Renal pelvis (tissue), 12 donors: ENCODE measurements at places on chromosomes 11 and 22.

DNA sequence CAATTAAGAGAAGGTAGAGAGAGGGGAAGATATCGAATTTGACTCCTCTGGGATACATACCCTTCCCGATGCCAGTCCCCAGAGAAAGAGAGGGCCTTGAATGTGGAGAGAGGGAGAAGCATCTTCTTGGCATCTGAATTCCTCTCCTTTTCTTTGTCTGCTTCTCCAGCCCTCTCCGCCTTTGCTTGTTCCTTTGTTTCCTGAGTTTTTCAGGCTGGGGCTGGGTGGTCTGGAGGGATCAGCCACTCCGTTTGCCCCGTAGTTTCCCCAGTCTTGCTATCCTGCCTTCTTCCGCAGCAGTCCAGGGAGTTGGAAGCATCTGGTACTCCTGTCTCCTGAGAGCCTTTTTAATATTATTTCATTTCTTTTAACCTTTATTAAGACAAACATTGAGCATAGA, 107.1 kb upstream of the CADM1 start:
- DNase-seq = no peak

GRCh38 chr11:79236541-79236971, 204.3 kb downstream of the TENM4 start:
- peak; percentile 75 for DNase-seq

DNA sequence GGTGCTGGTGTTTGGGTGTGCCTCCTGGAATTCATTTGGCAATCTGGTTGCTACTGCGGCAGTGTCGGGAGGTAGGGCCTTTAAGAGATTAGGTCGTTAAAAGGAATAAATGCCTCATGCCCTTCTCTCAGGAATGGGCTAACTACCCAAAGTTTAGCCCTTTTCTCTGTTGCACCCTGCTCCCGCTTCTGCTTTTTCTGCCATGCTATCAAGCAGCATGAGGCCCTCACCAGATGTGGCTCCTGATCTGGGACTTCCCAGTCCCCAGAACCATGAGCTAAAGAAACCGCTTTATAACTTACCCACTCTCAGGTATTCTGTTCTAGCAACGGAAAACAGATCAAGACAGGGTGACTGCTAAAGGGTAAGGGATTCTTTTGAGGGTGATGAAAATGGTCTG, 6.3 kb downstream of the EIF3D start:
- DNase-seq = no peak

DNA sequence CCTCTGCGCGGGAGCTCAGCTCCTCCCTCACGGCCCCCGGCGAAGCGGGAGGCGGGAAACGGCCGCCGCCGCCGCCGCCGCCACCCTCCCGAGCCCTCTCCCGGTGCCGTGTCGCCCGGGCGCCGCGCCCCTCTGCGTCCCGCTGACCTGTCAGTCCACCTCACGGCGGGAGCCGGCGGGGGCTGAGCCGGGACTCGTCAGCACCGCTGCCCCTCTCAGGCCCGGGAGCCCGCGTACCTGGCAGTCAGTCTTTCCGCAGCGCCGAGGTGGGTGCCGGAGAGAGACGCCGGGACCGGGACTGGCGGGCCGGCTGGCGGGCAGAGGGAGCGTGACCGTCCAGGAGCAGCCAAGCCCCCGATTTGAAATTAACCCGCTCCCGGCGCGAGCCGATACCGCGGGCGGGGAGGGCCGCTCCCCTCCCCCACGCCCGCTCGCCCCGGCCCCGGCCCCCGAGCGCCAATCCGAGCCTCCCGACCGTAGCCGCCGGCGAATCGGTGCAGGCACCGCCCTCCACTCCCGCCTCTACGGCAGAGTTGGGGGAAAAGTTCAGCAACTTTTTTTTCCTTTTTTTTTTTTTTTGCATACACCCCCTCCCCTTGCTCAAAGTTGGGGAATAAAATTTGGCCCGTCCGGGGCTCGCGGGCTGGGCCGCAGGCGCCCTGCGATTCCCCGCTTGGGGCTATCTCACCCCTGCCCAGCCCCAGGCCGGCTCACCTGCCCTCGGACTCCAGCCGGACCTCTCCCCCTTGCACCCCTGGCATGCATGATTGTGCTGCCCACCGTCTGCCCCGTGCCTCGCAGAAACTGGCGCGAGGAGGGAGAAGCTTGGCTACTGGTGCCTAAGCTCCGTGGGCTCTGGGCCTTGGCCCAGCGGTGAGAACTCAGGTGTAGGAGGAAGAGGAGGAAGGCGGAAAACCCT, 774 bp upstream of the E2F8 start:
- no peak for DNase-seq

DNA sequence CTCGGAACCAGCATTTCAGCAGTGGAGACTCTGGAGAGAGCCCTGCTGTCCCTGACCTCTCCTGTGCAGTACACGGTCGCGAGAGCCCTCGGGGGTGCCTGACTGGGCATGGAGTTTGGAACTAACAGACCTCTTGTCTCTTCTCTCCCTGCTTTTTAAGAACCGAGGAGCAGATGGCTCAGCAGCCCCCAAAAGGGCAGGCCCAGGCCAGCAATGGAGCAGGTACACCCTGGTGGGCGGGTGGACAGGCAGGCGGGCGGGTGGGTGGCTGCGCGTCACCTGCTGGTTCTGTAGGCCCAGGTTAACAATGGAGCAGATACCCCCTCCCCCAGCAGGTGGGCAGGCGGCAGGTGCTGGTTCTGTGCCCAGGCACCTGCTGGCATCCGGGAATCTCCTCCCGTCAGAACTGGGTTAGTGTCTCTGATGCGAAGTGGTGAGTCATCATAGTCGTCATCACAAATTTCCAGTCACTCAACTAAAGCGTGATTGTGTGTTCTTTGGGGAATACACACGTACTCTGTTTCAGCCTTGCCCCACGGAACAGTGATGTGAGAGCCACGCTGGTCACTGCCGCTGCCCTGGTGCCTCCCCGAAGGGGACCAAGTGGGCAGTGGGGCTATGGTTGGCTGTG, 41.1 kb downstream of the GRAMD4 start:
- DNase-seq = no peak

DNA sequence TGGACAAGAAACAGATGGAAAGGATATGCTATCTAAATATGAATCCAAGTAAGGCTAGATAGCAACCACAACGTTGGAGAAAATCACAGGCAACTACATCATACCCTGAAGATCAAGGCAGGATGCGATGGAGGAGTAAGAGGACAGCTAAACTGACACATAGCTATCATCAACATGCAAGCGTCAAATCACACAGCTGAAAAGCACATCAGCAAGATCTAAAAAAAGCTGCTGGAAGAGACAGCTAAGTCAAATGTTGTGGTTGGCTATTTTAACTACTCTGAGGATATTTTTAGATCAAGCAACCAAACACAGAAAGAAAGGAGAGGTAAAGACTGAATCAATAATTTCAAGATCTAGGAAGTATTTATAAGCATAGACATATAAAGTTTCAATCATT, 466.9 kb downstream of the BRD1 start:
- no peak for DNase-seq

DNA sequence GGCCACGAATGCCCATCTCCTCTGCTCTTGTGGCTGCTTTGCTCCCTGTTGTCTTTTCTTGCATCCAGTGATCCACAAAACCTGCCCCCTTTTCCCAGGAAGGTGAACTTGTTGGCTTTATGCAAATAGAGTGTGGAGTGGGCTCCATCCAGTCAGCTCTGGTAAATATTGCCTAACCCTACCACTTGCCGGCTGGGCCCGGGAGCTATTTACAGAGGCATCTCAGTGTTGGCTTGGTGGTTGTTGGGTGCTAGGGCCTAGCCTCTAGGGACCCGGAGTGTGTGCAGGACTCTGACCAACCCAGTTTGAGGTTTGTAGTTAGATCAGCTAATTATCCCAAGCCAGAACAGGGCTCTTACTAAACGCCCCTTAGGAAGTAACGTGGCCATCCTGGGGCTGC, 40.8 kb upstream of the TLCD5 start:
- no peak for DNase-seq

DNA sequence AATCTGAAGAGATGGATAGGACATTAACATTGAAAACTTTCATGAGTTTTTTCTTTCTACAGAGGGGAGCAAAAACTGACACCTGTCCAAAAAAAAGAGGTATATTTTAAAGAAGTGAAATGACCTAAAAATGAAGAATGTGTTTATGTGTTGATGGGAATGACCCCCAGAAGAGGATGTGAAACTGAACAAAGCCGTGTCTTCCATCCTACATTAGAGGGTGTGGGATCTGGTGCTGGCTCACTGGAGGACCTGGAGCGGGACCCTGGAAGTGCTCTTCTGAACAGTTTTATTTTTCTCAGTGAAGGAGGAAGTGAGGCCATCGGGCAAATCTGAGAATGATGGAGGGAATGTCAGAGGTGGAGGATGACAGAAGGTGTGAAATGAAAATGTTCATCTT, 470.1 kb downstream of the NTM start:
- no peak for DNase-seq

DNA sequence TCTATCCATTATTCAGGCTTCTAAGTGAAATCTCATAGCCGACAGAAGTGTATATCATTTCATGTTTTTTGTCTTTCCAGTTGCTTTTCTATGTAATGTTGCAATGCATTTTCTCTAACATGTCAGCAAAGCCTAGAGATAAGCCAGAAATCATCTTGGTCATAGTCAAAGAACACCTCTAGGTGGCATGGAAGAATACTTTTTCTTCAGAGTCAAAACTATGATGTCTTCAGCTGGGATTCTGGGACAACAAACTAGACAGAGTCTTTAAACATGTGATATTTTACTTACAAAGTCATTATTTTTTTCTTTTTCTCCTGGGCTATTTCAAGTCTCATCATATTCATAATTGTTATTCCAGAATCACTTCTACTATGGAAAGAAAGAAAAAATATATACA, 4.4 kb downstream of the GAS2 start:
- no peak for DNase-seq

DNA sequence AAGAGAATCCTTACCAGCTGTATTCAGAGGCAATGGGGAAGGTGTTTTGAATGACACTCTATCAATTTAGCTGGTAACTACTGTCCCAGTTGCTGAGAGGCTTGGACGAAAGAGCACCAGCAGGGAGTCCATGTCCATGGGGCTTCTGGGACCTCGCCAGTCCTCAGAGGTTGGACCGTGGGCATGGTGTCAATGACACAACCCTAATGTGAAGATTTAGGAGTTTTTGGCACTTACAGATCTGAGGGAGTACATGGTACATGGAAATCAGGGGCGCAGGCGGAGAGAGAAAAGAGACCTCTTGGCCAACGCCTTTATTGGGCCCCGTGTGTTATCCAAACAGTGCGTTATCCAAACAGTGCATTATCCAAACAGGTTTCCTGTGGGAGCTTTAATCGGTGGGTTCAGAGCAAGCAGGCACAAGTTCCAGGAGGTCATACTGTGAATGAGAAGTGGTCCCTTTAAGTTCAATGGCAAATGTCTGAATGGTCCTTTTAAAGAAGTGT, 169.1 kb upstream of the B3GAT1 start:
- no peak for DNase-seq

DNA sequence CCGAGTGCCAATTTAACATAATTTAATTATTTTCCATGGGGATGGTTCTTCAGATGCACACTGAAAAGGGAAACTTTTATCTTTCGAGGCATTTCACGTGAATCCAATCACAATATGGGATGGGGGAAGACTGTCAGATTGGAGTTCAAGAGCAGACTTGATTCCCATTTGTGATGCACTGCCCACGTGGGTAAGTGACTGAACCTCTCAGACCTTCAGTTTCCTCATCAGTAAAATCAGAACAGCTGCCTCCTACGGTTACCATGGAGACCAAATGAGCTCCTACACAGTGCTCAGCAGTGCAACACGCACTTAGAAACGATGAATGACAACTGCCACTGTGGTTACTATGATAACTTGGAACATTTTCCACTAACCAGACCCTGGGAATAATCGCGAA, 21.7 kb downstream of the KIAA0930 start:
- DNase-seq = no peak

- no peak for DNase-seq
Observed at GRCh38 chr11:27456795-27457329, 15.7 kb downstream of the LGR4 start.

GRCh38 chr11:61712314-61712713, 32.1 kb downstream of the DAGLA start:
- DNase-seq = no peak

GRCh38 chr22:18116634-18117033, 6.0 kb downstream of the TUBA8 start:
- no peak for DNase-seq

DNA sequence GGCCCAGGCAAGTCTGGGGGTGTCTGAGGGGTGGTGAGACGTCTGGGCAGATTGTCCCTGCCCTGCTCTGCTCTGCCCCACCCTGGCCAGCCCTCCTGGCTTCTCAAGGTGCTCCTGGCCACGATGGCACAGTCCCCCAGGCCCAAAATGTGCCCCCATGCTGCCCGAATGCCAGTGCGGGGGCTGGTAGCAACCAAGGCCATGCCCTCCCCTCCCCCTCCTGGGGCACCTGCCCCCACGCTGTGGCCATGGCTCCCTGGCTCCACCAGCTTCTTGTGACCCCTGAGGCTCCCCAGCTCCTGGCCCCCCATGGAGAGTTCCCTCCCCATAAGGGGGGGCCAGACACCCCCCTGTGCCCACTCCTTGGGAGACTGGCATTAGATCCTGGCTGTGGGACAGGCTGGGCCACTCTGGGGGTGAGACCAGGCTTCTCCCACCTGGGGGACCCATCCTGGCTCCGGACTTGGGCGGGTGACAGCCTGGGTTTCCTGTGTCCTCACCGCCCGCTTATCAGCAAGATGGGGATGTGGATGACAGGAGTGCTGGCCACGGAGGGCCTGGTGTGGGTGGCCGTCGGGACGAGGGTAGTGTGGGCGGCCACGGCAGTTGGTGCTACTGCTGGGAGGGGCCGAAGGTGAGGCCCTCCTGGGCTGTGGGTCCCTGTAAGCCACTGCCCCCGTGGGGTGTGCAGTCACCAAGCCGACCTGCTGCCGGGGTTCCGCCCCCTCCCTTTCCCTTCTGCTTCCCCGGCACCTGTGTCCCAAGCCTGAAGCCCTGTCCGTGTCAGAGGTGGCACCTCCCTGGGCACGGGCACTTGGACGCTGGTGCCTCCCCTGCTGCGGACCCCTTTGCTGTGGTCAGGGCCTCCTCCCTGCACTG, 15.9 kb upstream of the MUC6 start:
- no peak for DNase-seq

DNA sequence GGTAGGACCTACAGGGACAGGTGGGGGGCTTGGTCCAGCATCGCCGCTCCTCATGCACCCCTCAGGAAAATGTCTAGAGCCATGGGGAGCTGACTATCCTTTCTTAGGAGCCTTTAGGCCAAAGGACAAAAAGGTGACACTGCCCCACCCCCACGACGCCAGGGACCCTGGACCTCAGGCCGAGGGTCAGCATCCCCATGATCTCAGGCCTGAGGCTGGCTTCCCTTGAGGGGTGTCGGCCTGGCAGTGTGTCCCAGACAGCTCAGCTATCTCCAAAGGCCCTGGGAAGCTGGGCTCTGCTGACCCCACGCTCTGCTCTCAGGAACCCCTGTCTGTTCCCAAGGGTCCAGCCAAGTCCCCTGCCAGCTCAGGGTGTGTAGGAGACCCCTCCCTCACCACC, 16.3 kb downstream of the MRGPRG start:
- no peak for DNase-seq
